Naive thymus-derived CD4-positive, alpha-beta T cell (primary cell): ENCODE measurements at places on chromosomes 12 and 14. TPM values are rescaled to one million over a fixed set of nuclear protein-coding genes. Genes with fewer than 3 reads are reported as not detected.

DNA sequence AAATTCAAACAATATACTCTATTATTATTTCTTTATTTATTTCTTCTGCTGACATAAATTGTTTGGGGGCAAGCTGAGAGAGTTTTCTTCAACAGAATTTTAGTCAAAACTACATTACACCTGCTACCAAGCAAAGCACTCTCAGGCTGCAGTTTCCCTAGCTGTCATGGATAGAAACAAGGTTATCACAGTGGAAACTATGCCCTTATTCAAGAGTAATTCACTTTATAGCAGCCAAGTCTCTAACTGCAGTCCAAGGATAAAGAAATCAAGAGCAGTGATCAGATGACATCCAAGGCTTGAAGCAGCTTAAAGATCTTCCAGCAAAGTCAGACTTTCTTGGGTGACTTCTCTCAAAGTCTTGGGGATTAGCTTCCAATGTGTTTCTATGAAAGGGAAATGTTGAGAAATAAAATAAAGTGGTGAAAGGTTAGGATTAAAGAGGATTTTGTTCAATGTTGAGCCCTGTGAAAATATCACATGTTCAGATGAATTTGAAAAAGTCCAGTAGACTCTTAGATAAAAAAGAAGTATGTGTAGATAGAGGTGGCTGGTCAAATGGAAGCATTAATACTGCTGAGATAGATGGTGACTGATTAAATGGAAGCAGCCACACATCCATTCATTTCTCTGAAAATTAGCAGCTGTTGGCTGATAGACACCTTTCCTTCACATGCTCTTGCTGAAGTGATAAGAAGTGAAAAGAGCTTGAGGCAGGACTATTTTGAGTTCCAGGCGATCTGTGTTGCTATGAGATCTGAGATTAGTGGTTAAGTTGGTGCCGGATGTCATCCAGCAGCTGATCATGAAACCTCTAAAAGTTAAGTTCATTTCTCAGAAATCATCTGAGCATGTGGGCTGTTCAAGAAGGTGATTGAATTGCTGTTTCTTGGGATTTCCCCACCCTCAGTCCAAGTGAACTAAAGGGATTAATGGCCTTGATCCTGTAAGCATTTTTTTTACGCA lies 257.8 kb upstream of the BTG1 start:
- H3K36me3 ChIP-seq, result no peaks in the 10 kb centered on the region
- H3K27ac ChIP-seq, result peak overlapping the region; percentile 83
- peaks cover 74% of the 10 kb centered on the region for H3K4me1 ChIP-seq
- H3K4me3 ChIP-seq, result peak overlapping the region; percentile 6

DNA sequence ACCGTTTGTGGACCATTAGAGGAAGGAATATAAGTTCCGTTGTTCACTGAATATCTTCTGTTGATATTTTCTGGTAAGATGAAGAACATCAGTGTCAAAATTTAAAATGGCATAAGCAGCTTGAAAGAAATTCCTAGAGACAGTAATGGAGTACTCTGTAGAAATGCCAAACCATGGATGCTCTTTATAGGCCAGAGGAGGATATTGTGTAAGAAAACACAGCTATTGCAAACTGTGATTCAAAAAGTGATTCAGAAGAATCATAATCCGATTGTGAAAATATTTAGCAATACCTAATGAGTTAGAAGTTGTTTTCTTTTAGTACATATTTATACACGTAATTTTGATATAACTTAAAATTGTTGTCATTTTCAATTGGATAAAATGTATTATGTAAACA lies 102.8 kb downstream of the SLC16A7 start:
- no peaks in the 10 kb centered on the region for H3K36me3 ChIP-seq
- no peak for DNase-seq
- H3K4me1 ChIP-seq, result no peaks in the 10 kb centered on the region
- H3K4me3 ChIP-seq, result no peak overlapping the region

- H3K4me1 ChIP-seq, result peaks cover 82% of the 10 kb centered on the region
- no peak overlapping the region for H3K4me3 ChIP-seq
- H3K36me3 ChIP-seq, result no peaks in the 10 kb centered on the region
- no peak for DNase-seq
- H3K27ac ChIP-seq, result no peak overlapping the region
- no peaks in the 10 kb centered on the region for H3K27me3 ChIP-seq
Measured at GRCh38 chr14:50041980-50042379, 74.4 kb downstream of the VCPKMT start.

DNA sequence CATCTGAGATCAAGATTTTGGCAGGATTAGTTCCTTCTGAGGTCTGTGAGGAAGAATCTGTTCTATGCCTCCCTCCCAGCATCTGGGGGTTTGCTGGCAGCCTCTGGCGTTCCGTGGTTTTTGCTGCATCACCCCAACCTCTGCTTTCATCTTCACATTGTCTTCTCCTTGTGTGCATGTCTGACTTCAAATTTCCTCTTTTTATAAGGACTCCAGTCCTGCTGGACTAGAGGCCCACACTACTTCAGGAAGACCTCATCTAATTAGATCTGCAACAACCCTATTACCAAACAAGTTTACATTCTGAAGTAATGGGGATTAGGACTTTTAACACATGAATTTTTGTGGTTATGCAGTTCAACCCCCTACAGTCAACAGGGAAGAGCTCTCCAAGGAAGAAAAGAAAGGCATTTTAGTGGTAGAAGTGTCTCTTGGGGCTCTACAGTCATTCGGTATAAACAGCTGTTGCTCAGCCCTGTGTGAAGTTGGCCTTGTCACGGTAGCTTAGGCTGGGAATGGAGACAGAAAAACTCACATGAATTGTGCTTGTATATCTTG lies 89.7 kb downstream of the CAND1 start:
- H3K36me3 ChIP-seq, result no peaks in the 10 kb centered on the region
- H3K4me3 ChIP-seq, result no peak overlapping the region
- H3K4me1 ChIP-seq, result peaks cover 5% of the 10 kb centered on the region
- H3K27me3 ChIP-seq, result no peaks in the 10 kb centered on the region

DNA sequence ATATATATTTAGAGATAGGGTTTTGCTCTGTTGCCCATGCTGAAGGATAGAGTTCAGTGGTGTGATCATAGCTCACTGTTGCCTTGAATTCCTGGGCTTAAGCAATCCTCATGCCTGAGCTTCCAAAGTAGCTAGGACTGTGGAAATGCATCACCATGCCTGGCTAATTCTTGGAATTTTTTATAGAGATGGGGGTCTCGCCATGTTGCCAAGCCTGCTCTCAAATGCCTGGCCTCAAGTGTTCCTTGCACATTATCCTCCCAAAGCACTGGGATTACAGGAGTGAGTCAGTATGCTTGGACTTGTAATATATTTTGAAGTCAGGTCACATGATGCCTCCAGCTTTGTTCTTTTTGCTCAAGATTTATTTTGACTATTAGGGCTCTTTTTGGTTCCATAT lies 178.0 kb downstream of the RPAP3 start:
- H3K36me3 ChIP-seq, result no peaks in the 10 kb centered on the region
- H3K27ac ChIP-seq, result no peak overlapping the region
- no peaks in the 10 kb centered on the region for H3K27me3 ChIP-seq
- H3K4me1 ChIP-seq, result no peaks in the 10 kb centered on the region
- no peak overlapping the region for H3K4me3 ChIP-seq

DNA sequence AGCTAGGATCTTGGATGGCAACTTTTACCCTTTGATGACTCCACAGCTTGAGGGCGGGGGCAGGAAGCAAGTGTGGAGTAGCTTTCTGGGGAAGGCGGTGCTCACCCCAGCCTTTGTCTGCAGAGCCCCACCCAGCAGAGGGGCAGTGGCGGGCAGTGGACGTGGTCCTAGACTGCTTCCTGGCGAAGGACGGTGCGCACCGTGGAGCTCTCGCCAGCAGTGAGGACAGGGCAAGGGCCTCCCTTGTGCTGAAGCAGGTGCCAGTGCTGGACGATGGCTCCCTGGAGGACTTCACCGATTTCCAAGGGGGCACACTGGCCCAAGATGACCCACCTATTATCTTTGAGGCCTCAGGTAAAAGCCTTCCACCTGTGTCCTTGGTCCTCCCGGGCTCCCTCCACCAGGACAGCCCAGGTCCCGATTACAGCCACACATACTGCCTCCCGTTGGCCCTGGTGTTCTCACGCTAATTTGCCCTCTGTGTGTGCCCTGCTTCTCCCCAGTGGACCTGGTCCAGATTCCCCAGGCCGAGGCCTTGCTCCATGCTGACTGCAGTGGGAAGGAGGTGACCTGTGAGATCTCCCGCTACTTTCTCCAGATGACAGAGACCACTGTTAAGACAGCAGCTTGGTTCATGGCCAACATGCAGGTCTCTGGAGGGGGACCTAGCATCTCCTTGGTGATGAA lies 1.2 kb downstream of the TAPBPL start:
- peaks cover 57% of the 10 kb centered on the region for H3K4me1 ChIP-seq
- no peaks in the 10 kb centered on the region for H3K27me3 ChIP-seq

The ZNF891 gene
- total RNA-seq, result 4.0 TPM

The SAMD15 gene
- not detected for total RNA-seq

The SMIM41 gene
- total RNA-seq, result 0.24 TPM

The KRT2 gene
- 2.2 TPM for total RNA-seq

DNA sequence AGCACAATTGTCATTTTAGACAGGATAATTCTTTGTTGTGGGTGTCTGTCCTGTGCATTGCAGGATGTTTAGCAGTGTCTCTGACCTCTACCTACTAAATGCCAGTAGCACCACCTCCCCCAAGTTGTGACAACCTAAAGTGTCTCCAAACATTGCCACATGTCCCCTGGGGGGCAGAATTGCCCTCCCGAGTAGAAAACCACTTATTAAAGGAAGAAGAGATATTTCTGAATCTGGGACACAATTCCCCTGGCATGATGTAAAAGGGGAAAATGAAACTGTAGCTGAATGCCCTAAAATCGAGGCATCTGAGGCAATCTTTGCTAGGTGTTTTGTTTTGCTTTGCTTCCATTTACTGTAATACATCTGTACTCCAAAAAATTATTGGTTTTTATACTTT lies 116.8 kb upstream of the NAP1L1 start:
- no peaks in the 10 kb centered on the region for H3K27me3 ChIP-seq
- H3K36me3 ChIP-seq, result no peaks in the 10 kb centered on the region
- H3K27ac ChIP-seq, result no peak overlapping the region
- no peak overlapping the region for H3K4me3 ChIP-seq

DNA sequence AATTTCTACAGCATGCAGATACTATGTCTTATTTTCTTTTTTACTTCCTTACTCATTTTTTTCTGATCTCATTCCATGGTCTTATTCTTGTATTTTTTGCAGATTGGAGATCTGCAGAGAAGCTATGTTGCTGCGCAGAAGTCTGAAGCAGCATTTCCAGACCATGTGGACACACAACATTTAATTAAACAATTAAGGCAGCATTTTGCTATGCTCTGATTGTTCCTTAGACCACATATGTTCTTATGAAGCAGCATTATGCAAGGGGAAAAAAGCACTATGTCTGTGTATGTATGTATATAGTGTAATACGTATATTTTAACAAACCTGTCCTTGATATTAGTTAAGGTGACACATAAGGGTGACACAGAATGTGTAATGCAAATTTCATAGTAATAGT lies 52.7 kb downstream of the TTC8 start:
- no peak for DNase-seq
- H3K4me3 ChIP-seq, result no peak overlapping the region
- no peaks in the 10 kb centered on the region for H3K27me3 ChIP-seq
- H3K27ac ChIP-seq, result no peak overlapping the region

DNA sequence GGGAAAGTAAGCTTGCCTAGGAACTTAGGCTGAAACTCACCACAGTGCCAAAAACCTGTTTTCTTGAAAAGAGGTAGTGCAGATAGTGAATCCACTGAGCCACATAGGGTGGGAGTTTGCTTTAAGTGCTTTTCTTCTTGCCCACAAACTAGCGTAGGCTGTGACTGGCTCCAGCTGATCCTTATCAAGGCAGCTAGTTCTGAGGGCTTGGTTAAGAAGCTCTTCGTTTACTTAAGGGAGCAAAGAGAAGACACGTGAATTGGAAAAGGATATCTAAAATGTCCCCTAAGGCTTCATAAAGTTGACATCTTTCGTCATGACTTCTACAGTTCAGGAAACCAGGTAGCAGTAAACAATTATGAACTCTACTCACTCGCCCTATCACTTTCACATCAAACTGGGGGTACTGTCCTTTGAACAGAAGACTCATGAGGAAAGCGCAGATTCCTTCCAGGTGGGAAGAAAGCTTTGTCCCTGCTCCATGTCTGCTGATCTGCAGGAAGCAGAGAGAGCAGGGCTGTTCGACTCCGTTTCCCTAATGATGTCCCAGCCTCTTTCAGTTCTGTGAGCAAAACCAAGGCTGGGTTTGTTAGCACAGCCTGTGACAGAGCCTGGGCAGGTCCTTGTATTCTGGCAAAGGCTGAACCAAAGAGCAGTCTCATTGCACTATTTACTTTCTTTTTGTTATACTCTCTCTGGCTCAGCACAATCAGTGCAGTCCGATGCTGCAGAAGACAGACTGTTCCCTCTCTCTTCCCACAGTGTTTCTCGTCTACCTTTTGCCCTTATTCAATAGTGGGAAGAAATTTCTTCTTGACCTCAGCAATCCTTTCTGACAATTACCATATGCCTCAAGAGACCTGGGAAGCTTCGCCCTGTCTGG lies 93.5 kb upstream of the ETV6 start:
- no peaks in the 10 kb centered on the region for H3K36me3 ChIP-seq
- no peaks in the 10 kb centered on the region for H3K27me3 ChIP-seq
- H3K4me1 ChIP-seq, result peaks cover 15% of the 10 kb centered on the region
- no peak for DNase-seq

DNA sequence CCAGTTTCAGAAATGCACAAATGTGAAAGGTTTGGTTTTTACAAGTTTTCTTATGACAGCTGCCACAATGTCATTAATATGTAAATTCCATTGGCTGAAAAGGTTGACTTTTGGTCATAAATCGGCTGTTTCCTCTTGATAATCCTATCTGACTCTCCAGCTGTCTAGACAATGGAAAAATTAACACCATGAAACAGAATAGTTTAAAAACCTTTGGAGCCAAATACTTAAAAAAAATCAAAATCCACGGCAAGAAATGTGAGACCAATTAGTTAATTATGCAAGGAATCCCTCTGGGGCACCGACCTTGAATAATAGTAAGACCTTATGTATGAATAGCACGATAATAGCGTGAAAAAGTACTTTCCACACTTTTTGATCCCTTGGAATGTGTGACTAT lies 138.0 kb downstream of the ZNF664 start:
- no peaks in the 10 kb centered on the region for H3K27me3 ChIP-seq
- no peaks in the 10 kb centered on the region for H3K36me3 ChIP-seq
- DNase-seq, result no peak
- H3K27ac ChIP-seq, result no peak overlapping the region

The DIO2 gene
- not detected for total RNA-seq

DNA sequence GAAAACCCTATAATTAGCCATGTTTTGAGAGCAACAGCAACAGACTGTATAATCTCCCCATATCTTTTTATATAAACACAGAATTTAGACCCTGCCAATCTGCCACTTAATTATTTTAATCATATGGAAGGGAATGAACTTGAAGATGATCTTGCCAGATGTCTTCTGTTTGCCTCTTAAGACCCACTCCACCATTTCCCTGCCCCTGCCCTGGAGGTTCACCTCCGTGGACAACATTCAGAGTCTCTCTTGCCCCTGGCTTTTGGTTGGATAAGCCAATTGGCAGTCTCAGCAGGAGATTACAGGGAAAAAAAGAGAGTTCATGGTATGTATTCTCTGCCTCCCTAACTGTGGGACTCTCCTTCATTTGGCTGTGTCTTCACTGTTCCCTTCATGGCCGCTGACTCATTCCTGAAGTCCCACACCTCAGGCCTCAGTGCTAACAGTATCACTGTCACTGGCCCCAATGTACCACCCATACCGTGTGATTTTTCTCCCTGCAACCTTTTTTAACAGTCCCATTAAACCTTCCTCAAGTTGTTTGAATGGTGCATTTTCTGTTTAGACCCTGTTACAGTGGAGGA lies 184.8 kb downstream of the PIK3C2G start:
- no peak overlapping the region for H3K27ac ChIP-seq
- no peak for DNase-seq
- no peaks in the 10 kb centered on the region for H3K27me3 ChIP-seq

- H3K4me3 ChIP-seq, result no peak overlapping the region
- DNase-seq, result no peak
- no peaks in the 10 kb centered on the region for H3K4me1 ChIP-seq
Measured at GRCh38 chr12:78970041-78970440, 105.5 kb downstream of the SYT1 start.
